ENCODE measurements at places on chromosomes 5 and 9.
A peak's percentile ranks its signal among the peaks of the same experiment; 100 is the strongest.

- no peak for DNase-seq
Observed at GRCh38 chr5:139960723-139961383, 82.2 kb downstream of the NRG2 start.

DNA sequence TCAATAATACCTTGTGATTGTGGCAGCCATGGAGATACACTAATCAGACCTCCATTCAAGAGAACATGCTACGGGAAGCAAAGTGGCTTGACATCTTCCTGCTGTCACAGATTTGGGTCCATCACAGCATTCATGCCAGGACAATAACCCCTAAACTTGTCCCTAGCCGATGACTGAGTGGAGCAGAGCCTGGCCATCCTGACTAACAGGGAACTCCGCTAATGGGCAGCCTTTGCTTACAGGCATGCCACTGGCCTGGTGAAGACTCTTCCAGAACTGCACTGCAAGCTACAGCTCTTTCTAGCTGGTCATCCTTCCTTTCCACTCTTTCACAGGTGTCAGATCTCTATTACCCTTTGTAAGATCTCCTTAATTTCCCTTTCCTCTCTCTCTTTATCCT, 16.0 kb downstream of the FAM174A start:
- DNase-seq = no peak

DNA sequence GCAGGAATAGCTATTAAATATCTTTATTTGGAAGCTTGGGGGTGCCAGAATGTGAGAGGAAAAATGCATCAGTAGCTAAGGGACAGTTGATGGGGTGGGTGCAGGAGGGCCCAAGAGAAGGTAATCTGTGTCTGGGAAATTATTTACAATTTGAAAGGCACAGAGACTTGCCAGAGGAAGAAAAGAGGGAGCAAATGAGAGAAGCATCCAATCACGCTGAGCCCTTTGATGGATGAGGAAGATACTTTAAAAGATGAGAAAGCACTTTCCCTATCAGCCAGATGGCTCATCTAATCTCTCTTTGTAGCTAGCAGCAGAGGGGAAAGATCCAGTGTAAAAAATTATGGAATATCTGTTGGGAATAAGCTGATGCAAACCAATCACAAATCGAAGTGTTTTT, 57.0 kb upstream of the ABCA1 start:
- DNase-seq = no peak

GRCh38 chr5:138694146-138694545, 59.1 kb upstream of the CTNNA1 start:
- DNase-seq = no peak

- no peak for DNase-seq
Observed at GRCh38 chr9:76697554-76697953, 66.7 kb upstream of the PCA3 start.

DNA sequence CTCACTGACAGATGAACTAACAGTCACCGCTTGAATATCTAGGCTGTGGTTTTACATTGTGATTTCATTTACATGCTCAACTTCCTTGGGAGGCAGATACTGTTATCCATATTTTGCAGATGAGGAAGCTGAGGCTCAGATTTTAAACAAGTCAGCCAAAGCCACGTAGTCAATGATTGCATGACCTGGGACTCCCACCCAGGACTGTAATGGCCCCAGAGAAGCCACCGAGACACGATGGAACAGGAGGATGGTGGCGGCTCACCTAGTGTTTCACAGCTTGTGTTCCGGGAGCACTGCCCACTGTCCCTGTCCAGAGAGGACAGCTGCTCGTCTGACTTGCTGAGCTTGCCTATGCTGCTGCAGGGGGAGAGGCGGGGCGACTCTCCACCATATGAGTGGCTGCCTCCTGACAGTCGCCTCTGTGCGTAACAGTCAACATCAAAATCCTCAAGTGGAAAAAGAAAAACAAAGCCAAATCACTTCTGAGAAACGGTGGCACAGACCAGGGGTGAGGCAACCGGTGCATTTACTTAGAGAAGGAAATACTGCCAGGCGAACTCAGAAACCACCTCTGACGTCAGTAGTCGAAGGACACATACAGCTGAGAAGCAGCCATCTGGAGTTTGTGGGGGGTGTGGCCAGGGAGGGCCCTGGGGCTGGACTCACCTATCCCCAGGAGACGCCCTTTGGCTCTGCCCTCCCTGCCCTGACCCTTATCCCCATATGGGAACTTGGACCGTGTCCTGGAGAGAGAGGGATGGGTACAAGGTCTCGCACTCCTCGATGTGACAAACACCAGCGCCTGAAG, 82.5 kb downstream of the PRRT1B start:
- DNase-seq = no peak

GRCh38 chr5:95007921-95008597, 276.8 kb downstream of the MCTP1 start:
- DNase-seq = no peak

GRCh38 chr9:4433379-4433778, 56.9 kb upstream of the SLC1A1 start:
- DNase-seq = no peak

DNA sequence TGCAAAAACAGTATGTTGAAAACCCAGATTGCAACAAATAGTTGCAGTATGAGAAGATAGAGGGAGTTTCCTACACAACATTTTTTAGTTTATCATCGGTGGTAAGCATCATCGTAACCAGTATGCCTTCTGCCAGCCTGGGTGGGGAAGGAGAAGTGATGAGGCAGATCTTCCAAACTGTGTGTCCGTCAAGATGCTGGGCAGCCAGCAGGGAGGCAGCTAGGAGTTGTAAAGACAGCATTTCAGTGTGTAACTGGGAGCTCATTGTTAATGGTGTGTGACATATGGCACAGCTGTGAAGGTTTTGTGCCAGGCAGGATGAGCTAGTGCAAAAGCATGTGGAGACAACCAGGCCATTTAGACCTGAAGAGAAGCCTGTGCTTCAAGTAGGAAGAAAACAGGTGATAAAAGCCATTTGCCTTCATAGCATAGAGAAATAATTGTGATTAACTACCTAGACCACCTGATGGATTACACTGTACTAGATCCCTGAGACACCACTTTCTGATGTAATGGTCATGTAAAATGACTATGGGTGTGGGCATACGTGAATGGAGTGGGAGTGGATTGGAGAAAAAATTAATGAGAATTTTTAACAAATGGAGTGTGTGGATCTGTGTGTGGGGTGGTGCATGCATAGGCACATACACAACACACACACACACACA, 347.0 kb upstream of the ADAMTSL1 start:
- DNase-seq = peak; percentile 50

GRCh38 chr9:116904165-116904564, 217.1 kb downstream of the TRIM32 start:
- DNase-seq = no peak

DNA sequence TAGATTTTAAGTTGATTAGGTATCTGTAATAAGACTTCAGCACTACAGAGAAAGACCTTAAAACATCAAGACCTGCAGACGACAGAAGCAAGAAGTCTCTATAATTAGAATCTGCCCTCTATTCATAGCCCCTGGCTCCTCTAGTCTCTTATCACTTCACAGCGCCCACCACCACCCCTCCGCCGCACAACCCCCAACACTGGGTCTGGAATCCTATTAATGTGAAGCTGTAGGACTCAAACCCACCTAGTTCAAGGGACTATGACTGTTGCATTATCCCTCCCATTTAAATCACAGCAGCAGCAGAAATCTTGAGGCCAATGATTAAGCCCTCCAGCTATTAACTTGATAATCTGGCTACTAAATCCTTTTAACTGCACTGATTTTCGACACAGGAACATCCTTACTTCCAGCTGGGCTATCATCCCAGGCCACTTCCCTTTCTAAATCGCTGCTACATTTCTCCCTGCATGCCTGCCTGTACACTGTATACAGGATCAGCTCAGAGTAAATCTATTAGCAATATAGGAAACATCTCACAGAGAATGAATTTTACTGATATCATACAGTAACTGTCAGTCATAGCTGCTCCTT, 159.5 kb upstream of the GRAMD2B start:
- DNase-seq = no peak

- no peak for DNase-seq
Observed at GRCh38 chr9:71801826-71802225, 33.5 kb upstream of the CEMIP2 start.

DNA sequence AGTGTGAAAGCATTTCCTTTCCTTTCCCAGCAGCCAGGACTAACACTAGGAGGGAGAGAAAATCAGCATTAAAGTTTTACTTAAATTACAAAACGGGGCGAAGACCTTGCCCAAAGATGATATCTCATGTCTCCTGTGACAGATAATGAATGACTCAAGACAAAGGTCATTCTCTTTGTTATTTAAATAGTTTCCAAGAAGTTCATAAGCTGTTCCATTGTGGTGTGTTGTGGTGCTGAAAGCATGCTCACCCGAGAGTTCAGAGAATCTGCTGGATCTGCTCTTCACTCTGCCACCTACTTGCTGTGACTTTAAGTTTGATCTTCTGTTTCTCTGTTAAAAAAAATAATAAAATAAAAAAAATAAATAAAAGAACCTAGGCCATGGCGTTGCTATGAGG, 265.9 kb upstream of the NR4A3 start:
- no peak for DNase-seq

GRCh38 chr5:95358848-95359247, 32.3 kb upstream of the FAM81B start:
- DNase-seq = no peak

DNA sequence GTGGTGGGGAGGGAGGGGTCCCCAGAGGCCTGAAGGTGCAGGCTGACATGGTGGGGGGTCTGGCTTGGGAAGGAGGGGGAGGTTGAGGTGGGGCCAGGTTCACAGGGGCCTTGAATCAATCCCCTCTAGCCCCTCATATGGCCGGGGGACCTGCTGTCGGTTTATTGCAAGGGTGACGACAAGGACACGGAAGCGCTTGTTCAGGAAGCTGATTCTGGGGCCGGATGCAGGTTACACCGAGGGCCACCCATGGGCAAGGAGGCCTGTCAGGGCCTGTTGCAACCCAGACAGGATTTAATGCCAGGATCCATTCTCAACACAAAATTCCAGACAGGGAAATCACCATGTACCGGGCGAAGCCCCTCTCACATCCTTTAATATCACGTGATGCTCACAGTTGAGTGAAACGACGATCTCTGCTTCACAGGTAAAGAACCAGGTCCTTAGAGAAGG, 41.6 kb upstream of the SYNPO start:
- no peak for DNase-seq

DNA sequence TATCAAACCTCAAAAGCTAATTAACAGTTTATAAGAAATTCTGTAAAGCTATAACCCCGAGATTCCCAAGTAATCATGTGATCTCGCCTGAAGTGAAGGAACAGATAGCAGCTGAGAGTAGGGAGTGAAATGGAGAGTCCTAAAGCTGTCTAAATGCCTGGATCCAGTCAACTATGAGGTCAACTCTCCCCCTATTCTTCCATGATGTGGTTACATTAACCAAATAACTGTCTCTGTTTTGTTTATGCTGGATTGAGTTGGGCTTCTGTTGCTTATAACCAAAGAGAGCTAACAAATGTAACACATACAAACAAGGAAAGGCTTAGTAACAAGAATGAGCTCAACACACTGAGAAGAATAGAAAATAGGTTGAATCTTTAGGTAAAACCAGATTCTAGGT, 41.6 kb downstream of the GKAP1 start:
- no peak for DNase-seq

GRCh38 chr5:122354293-122354692, 42.3 kb downstream of the SNCAIP start:
- no peak for DNase-seq

GRCh38 chr9:129834489-129835127, 467 bp downstream of the C9orf78 start:
- DNase-seq = peak; percentile 41

All from GM03348 (cell line).